ENCODE measurements at places on chromosomes 1 and 21. TPM values are rescaled to one million over a fixed set of nuclear protein-coding genes. Genes with fewer than 3 reads are reported as not detected.

- DNase-seq, result no peak
These were observed 189.7 kb upstream of the ADGRL4 start for GRCh38 chr1:79196211-79196610.

- DNase-seq, result no peak
These were observed 39.3 kb downstream of the BRINP2 start for GRCh38 chr1:177210071-177210470.

- peak; percentile 35 for DNase-seq
These were observed 88.5 kb downstream of the PTPRU start for GRCh38 chr1:29324771-29325351.

The EVA1C gene
- 4.2 TPM for polyA plus RNA-seq

The MGST3 gene
- 224 TPM for polyA plus RNA-seq

DNA sequence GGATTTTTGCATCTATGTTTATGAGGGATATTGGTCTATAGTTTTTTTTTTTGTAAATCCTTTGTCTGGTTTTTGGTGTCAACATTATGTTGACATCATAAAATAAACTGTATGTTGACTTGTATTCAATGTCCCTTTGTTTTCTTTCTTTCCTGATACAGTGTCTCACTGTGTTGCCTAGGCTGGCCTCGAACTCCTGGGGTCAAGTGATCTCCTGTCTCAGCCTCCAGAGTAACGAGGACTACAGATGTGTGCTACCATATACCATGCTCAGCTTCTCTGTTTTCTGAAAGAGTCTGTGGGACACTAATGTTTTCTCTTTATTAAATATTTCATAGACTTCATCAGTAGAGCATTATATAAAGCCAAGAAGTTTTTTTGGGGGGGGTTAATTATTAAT lies 18.3 kb downstream of the MAN1C1 start:
- DNase-seq, result no peak

The NHLH1 gene
- polyA plus RNA-seq, result 0.10 TPM

DNA sequence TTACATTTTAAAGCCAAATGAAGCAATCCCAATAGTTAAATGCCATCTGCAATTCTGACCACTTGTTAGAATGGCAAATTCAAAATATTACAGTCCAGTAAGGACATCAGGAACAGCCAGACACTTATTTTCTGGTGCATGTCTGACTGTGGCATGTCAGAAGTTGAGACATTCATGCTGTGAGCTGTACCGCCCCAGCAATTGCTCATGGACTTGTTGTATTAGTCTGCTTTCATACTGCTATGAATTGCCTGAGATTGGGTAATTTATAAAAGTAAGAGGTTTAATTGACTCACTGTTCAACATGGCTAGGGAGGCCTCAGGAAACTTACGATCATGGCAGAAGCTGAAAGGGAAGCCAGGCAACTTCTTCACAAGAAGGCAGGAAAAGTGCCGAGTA lies 19.1 kb downstream of the DDAH1 start:
- DNase-seq, result no peak

The DCDC2B gene
- polyA plus RNA-seq, result 2.1 TPM

DNA sequence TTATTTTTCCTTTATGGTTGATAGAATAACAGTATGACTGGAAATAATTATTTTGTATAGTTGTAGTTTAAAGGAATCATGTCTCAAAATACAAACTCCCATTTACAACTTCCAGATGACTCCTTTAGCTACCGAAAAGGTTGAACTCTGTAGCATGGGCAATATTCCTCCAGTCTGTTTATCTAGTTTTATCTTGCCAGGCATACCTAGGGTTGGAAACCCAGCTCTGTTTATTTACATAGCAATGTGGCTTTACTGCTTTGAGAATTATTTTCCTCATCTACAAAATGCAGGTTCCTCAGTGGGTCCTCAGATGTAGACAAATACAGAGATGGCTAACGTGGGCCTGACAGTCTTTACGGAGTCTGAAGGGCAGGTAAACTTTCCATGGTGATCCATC lies 51.1 kb downstream of the C8A start:
- no peak for DNase-seq

DNA sequence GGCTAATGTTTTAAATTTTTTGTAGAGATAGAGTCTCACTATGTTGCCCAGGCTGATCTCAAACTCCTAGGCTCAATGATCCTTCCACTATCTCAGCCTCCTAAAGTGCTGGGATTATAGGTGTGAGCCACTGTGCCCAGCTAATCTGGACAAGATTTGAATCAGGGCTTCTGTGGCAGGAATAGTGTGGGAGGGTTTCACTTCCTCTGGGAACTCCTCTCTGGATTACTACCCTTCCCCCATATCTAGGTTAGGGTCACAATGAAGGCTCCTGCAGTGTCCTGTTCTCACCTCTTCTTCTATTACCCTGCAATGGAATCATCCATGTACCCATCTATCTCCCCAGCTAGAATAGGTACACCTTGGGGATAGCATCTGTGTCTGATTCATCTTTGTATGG lies 133.6 kb upstream of the RAB4A start:
- no peak for DNase-seq

GRCh38 chr1:60866917-60867531 lies 215.3 kb upstream of the NFIA start:
- peak; percentile 27 for DNase-seq

GRCh38 chr1:27296773-27297291 lies 25.1 kb upstream of the TMEM222 start:
- DNase-seq, result no peak

DNA sequence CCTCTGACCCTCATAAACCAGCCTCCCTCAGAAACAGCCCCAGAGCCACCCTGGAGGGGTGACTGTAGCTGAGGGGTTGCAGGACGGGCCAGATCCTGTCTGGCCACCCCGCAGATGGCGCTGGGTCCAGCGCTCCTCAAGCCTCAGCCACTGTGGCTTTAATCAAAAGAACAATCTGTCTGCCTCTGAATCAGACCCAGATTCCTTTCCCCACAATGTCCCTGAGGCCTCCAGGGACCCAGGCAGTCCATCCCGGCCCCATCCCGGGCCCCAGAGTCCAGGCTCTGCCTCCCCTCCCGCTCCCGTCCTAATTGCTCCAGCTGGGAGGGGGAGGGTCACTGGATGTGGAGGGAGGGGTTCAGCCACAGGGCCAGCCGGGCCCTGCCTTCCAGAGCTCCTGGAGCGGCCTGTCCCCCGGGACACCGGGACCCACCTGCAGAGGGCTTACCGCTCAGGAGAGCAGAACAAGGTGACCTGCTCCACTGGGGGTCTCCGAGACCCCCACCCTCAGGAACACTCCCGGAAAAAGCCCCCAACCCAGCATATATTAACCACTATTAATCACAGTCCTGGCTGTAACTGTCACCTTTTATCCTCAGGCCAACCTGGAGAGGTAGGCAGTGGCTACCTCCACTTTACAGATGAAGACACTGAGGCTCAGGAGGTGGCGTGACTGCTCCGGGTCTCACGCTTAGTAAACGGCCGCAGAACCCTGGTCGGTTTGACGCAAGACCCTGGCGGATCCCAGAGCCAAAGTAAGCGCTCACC lies 836 bp upstream of the FBLIM1 start:
- DNase-seq, result no peak

GRCh38 chr21:45378258-45378966 lies 26.6 kb upstream of the COL18A1 start:
- no peak for DNase-seq

DNA sequence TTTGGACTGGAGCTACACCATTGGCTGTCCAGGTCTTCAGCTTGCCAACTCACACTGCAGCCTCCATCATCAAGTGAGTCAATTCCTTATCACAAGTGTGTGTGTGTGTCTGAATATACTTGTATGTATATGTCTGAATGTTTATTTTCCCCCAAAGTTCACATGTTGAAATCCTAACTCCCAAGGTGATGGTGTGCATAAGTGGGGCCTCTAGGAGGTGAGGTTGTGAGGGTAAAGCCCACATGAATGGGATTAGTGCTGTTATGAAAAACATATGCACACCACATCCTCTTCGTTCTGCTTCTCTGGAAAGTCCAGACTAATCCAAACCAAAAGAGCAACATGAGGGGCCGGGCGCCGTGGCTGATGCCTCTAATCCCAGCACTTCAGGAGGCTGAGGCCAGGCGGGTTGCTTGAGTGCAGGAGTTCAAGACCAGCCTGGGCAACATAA lies 48.7 kb upstream of the LBR start:
- no peak for DNase-seq

The PODN gene
- polyA plus RNA-seq, result 2.0 TPM

DNA sequence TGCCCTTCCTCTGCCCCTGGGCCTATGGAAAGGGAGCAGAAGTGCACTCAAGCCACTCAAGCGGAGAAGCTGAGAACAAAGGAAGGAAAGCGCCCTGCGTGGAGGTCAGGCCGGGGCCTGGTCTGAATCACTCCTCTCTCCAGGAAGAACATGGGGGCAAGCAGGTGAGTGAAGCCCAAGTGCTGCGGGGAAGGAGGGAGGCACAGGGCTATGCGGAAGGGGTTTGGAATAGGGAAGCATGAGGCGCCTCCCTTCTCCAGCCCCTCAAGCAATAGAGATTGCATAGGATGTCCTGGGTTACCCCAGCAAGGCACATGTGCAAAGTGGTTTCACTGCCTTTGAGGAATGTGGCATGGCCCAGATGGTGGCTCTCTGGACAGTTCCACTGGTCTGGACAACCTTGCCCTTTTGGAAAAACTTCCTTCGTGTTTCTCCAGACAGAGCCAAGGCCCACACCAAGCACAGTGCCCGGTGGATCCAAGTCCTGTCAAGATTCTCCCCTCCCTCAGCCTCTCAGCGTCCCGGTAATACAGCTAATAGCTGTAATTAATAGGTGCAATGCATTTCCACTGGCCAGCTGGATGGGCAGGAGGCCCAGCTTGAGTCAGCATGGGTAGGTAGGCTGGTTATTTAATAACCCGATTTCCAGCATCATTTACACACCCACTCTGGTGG lies 13.7 kb downstream of the BLACAT1 start:
- no peak for DNase-seq

The SMPDL3B gene
- 12.1 TPM for polyA plus RNA-seq

DNA sequence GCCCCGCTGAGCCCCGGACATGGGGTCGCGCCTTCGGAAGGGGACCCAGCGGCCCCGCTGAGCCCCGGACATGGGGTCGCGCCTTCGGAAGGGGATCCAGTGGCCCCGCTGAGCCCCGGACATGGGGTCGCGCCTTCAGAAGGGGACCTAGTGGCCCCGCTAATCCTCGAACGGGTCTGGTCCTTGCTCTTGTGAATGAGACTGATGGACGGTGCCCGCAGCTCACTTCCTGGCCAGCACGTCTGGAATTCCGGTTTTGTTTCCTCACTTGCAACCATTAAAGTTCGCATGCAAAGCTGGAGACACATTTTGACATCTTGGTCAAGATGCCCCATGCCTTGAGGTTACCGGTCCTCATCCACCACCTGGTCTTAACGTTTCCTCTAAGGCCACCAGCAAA lies 5.6 kb downstream of the WRAP73 start:
- DNase-seq, result no peak

DNA sequence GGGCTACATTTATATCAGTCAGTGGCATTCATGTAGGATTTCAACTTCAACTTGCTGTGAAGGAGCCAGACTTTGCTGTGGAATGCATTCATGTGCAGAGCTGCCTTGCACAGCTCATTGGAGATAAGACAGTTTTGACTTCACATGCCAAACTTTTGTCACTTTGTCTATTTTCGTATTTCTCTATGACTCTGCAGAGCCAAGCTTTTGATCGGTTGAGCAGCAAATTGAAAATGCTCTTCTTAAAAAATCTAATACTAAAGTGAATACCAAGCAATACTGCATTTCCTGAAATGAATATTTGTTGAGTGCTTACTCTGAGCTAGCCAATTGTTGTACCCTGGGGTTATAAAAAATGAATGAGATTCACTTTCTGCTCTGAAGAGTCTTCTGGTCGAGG lies 388.7 kb downstream of the ST6GALNAC3 start:
- DNase-seq, result no peak

DNA sequence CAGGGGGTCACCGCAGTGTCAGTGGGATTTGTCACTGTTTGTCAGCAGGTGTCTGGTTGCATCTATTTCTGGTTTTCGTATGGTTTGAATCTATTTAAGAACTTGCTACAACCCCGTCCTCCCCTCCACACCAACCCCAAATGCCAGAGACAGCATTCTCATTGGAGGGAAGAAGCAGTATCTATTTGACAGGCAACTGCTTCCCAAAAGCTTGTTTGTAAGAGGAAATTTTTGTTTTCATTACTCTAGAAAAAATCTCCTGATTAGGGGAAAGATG lies 54.4 kb downstream of the NR5A2 start:
- DNase-seq, result no peak

DNA sequence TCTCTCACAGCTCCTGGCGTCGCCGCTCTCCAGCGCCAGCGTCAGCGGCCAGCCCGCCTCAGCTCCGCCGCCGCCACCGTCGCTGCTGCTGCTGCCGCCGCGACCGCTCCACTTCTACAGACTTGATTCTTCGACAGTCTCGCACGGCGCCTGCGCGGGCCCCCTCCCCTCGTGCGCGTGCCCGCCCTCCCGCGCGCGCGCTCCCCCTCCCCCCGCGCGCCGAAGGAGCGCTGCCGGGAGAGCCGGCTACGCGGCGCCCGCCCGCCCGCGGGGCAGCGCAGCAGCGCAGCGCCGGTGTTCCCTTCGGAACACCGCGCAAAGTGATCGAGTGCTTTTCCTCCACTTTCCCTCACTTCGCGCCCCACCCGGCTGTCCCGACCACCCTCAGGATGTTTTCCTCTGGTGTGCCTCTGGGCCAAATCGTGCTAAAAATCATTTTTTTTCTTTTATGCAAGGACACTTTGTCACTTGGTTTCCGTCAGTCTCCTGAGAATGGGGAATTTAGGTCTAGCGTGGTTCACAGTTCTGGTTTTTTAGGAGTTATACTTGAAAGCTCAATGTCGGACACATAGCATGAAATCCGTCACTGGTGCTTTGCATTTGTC lies at the start of gene IRF2BP2:
Gene IRF2BP2 (minus strand): TSS at position 118 of the 605 bp plus-strand sequence. CDS start 684 bp downstream, outside the sequence.
- DNase-seq, result no peak

The EPHA10 gene
- polyA plus RNA-seq, result 0.13 TPM

- no peak for DNase-seq
These were observed 11.8 kb upstream of the PAX7 start for GRCh38 chr1:18618546-18619466.

GRCh38 chr1:45221716-45222115 lies 15.3 kb upstream of the ZSWIM5 start:
- DNase-seq, result no peak

DNA sequence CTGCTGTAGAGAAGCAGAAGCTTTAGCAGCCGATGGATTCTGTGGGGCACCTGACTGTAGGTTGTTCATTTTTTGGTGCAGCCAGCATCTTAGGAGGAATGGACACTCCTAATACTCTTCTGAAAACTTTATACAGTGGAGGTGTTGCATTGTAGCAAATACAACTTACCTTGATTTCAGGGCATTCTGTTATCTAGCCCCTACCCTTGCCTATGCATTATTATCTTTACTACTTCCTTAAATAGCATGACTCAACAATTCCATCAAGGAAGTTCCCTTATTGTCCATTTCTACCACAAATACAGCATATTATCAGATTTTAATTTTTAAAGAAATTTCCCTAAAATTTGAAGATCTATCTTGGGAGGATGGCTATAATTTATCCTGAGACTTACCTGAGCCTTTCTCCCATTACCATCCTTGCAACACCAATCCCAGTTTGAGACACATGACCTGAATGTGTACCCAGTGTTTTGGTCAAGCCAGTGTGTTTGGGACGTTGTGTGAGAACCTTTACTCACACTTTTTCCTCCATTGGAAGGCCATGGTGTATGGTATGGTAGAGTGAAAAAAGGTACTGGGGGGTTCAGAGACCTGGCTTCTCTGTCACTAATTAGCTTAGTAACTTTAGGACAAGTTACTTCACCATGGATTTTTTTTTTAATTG lies 9.2 kb downstream of the POU2F1 start:
- no peak for DNase-seq
